ENCODE measurements at places on chromosomes 2 and 18. TPM values are rescaled to one million over a fixed set of nuclear protein-coding genes. Genes with fewer than 3 reads are reported as not detected.

Gene HOXD1
- 1.1 TPM for total RNA-seq

Gene CEP192
- total RNA-seq: 13.5 TPM

Gene SULT1C3
- total RNA-seq: not detected

Gene HOXD10
- total RNA-seq: 1.7 TPM

Gene RIT2
- total RNA-seq: not detected

Gene SRD5A2
- total RNA-seq: 0.06 TPM

Gene GYPC
- total RNA-seq: 175 TPM

Gene SPOPL
- 19.9 TPM for total RNA-seq

Gene CCDC148
- 0.35 TPM for total RNA-seq

Gene NRBP1
- total RNA-seq: 92.9 TPM

Gene POTEC
- total RNA-seq: not detected

Gene HS6ST1
- total RNA-seq: 38.4 TPM

Gene TEKT4
- 0.22 TPM for total RNA-seq

Gene ERBB4
- total RNA-seq: 0.45 TPM

Gene UGT1A8
- not detected for total RNA-seq

Gene NEUROD1
- not detected for total RNA-seq

Gene SCN2A
- total RNA-seq: 0.16 TPM

Gene ZNF892
- total RNA-seq: 3.6 TPM

Gene PMAIP1
- total RNA-seq: 0.87 TPM

Gene DNAH7
- total RNA-seq: 0.45 TPM

Gene MATN3
- total RNA-seq: 1.2 TPM

Gene TMEM178A
- 1.5 TPM for total RNA-seq

Gene MMADHC
- total RNA-seq: 82.5 TPM

Gene LRRTM4
- 0.55 TPM for total RNA-seq

Gene AQP12B
- not detected for total RNA-seq
